Hematopoietic multipotent progenitor cell (in vitro differentiated cells): ENCODE measurements at places on chromosomes 4 and X. TPM values are rescaled to one million over a fixed set of nuclear protein-coding genes. Genes with fewer than 3 reads are reported as not detected.

The TCEAL7 gene
- 0.27 TPM for total RNA-seq

GRCh38 chr4:112422644-112423043 lies 93.3 kb downstream of the NEUROG2 start:
- no peak for DNase-seq

The RTL3 gene
- not detected for total RNA-seq

- DNase-seq, result no peak
These were observed 6.0 kb downstream of the UGT2B17 start for GRCh38 chr4:68570122-68570507.

The TMPRSS11A gene
- total RNA-seq, result not detected

The RWDD4 gene
- total RNA-seq, result 6.5 TPM

DNA sequence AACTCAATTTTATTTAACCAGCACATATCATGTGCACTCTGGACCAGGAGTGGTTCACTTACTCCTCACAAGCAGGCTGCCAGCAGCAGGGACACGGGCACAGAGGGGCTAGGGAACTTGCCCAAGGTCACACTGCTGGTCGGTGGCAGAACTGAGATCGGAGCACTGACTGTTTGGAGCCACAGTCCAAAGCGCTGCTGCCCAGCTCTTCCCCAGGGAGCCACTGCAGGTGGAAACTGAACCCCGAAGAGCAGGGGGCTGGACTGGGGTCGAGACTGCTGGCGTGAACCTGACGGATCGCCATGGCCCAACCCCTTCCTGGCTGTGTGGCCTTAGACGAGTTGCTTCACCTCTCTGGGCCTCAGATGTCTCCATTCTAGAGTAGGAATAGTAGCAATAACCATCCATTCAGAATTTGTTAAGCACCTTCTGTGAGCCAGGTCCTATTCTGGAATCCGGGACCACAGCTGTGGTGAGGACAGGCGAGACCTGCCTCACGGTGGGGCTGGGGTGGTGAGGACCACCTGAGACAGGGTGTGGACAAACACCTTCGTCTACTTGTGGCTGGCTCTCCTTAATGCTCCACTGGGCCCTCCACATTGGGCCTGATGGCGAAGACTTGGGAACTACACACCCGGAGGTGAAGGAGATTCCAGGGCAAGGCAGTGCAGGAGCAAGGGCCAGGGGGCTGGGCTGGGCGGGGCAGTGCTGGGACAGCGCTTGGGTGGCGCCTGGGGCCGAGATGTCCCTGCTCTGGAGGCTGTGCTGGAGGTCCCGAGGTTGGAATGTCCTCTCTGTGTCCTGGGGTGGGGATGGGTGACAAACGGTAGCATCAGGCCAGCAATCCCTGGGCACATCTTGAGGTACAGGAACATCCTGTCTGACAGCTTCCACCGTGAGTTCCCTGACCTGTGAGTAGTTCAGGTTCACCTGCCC lies 32.0 kb upstream of the KIAA0232 start:
- no peak for DNase-seq

GRCh38 chrX:45722471-45722870 lies 521.8 kb upstream of the DIPK2B start:
- no peak for DNase-seq

- no peak for DNase-seq
These were observed 120.6 kb upstream of the AGA start for GRCh38 chr4:177562859-177563258.

The KLB gene
- total RNA-seq, result under 0.01 TPM

- no peak for DNase-seq
These were observed 43.4 kb upstream of the OGT start for GRCh38 chrX:71489540-71489939.
